ENCODE measurements at places on chromosomes 4 and X.

- DNase-seq: no peak
Observed at GRCh38 chrX:63128509-63128908, 222.6 kb downstream of the SPIN4 start.

DNA sequence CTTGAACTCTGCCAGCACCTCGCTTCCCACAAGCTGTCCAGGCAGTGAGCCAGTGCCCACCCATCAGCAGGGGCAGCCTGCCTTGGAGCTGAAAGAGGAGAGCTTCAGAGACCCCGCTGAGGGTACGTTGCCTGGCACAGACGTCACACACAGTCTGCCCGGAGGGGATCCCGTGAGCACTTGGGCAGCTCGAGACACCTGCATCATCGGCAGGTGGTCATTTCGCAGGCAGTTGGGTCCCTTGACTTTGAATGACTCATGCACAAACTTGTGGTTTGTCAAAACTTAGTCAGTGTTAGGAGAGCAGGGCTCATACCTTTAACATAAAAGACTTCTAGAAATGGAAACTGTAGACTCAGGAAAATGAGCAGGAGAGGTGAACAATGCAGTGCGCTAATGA, 9.9 kb downstream of the TACC3 start:
- no peak for DNase-seq

- no peak for DNase-seq
Observed at GRCh38 chrX:2466876-2467656, 33.7 kb downstream of the DHRSX start.

GRCh38 chr4:37138019-37138653, 106.4 kb upstream of the NWD2 start:
- DNase-seq: no peak

DNA sequence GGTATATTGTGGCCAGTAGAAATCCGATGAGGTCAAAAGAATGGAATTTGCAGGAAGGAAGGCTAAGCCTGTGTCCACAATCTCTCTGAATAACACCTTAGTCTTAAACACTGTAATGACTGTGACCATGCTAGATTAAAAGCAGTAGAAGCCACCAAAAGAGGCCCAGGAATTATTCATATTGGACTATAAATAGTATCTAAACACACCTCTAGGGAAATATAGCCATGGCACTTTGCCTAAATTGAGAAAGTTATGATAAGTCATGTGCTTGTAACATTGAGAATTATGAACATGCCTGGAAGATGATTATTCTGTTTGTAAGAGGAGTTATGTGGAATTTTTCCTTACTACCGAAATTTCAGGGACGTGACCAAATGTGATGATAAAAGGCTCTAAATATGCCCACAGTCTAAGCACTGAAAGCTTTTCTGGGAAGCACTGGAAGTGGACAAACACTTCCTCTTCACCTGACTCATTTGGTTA, 298.5 kb downstream of the KCTD8 start:
- no peak for DNase-seq

DNA sequence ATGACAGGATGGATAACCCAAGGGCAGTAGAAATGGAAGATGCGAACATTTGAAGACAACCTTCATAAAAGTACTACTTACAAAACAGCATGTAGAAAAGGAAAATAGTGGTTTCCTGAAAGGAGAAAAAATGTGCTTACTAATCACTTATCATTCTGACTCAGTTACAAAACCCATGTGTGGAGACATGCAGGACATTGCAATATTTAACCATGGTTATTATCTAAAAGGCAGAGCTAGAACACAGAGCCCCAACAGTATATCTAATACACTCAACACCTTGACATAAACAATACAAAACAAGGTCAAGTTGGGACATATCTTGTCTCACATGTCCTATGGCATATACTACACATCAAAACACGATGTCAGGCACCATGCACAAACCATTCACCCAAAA, 55.9 kb downstream of the EIF4E start:
- no peak for DNase-seq

GRCh38 chr4:111480510-111480909, 664.7 kb upstream of the FAM241A start:
- no peak for DNase-seq

DNA sequence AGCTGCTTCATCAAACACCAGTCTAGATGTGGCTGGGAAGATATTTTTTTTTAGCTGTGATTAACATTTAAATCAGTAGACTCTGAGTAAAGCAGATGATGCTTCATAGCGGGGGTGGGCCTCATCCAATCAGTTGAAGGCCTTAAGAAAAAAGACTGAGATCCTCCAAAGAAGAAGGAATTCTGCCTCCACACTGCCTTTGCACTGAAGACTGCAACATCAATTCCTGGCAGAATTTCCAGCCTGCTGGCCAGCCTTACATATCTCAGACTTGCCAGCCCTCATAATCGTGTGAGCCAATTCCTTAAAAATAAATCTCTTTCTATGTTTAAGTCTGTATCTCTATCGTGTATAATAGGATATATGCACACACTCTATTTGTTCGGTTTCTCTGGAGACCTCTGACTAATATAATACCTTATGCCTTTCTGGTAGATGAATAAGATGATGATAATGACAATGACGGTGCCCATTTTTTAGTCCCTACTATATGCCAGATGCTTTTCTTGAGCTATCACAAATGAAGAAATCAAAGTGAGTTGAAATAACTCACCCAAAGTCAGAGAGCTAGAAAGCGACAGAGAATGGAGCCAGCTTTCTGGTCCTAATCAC, 66.1 kb upstream of the SOD3 start:
- no peak for DNase-seq

GRCh38 chr4:40546506-40546905, 83.2 kb downstream of the RBM47 start:
- DNase-seq: no peak

- no peak for DNase-seq
Observed at GRCh38 chrX:340121-340520, 21.5 kb upstream of the GTPBP6 start.

- no peak for DNase-seq
Observed at GRCh38 chrX:18687856-18688495, 16.1 kb upstream of the RS1 start.

GRCh38 chr4:172707622-172708021, 461.0 kb upstream of the GALNT7 start:
- no peak for DNase-seq

DNA sequence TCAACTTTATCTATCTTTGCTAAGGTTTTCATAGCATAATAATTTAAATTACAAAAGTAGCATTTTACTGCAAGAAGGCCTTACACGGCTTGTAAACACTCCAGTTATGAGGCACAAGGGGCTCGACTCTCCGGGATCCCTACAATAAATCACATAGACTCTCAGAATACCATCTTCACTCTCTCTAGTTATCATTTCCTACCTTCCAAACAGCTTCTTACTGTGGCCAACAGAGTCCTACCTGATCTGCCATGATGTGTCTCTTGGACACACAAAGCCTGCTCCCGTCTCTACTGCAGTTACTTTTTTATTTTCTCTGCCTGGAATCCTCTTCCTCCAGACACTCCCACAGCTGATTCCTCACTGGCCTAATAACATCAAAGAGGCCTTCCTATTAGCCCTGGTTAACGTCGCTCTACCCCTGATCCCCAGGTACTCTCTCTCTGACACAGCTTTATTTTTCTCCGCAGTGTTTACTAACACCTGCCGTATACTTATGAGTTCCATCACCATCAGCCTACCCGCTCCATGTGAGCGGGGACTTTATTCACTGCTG, 559.6 kb upstream of the DIPK2B start:
- no peak for DNase-seq

DNA sequence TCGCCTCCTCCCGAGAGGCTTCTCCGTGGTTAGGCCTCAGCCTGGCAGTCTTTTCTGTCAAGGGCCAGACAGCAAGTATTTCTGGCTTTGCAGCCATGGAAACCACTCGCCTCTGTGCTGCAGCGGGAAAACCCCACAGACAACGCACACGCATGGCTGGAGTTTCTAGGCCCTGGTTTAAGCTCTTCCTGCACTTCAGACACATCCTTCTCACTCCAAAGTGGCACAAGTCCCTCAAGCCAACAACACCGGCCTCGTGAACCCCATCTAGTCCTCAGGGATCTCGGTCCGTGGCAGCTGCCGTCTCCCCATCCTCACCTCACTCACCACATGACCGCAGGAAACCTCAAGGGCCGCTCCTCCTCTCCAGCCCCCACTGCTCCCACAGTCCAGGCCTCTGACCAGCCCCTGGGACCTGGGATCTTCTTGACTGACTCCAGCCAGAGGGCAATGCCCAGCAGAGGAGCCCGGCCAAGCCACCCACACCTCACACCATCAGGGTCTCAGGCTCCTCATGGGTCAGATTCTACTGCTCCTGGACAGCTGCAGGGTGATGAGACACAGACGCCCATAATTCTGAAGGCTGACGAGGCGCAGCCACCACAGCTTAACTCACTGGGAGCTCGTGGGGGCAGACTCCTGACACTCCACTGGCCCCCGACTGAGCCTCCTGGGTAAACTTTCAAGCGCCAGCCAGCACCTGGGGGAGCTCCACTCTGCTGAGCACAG, 21.7 kb downstream of the LETM1 start:
- no peak for DNase-seq

Measured in activated CD8-positive, alpha-beta memory T cell treated with anti-CD3 and anti-CD28 coated beads for 1 hour (primary cell).